ENCODE measurements at places on chromosomes 3 and 15. TPM values are rescaled to one million over a fixed set of nuclear protein-coding genes. Genes with fewer than 3 reads are reported as not detected.

- no peak for DNase-seq
- H3K27ac ChIP-seq: no peak overlapping the region
- H3K36me3 ChIP-seq: no peaks in the 10 kb centered on the region
- no peak overlapping the region for H3K4me3 ChIP-seq
- peaks cover 48% of the 10 kb centered on the region for H3K4me1 ChIP-seq
Observed at GRCh38 chr15:101138913-101139880, 112.7 kb downstream of the CHSY1 start.

GRCh38 chr3:150744041-150744918 is 18.7 kb downstream of the SIAH2 start:
- H3K36me3 ChIP-seq: peaks cover 71% of the 10 kb centered on the region
- no peaks in the 10 kb centered on the region for H3K27me3 ChIP-seq
- DNase-seq: no peak
- no peak overlapping the region for H3K4me3 ChIP-seq

DNA sequence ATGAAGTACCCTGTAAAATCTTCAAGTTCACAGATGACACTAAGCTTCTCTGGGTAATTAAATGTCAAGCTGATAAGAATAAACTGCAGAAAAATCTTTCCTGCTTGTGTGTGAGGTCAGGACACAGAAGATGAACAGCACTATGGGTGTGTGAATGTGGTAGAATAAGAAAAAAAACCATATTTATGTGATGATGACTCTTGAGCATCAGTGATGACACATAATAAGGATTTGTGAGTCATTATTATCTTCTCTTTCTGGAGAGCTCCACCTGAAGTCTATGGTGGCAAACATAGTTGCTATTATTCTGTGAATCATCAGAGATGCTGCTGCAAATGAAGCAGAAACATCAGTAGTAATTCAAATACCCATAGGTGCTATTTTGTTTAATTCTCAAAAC is 422.4 kb downstream of the DIPK2A start:
- H3K27me3 ChIP-seq: no peaks in the 10 kb centered on the region
- no peak overlapping the region for H3K4me3 ChIP-seq
- no peaks in the 10 kb centered on the region for H3K36me3 ChIP-seq
- H3K4me1 ChIP-seq: no peaks in the 10 kb centered on the region
- DNase-seq: no peak
- no peak overlapping the region for H3K27ac ChIP-seq

DNA sequence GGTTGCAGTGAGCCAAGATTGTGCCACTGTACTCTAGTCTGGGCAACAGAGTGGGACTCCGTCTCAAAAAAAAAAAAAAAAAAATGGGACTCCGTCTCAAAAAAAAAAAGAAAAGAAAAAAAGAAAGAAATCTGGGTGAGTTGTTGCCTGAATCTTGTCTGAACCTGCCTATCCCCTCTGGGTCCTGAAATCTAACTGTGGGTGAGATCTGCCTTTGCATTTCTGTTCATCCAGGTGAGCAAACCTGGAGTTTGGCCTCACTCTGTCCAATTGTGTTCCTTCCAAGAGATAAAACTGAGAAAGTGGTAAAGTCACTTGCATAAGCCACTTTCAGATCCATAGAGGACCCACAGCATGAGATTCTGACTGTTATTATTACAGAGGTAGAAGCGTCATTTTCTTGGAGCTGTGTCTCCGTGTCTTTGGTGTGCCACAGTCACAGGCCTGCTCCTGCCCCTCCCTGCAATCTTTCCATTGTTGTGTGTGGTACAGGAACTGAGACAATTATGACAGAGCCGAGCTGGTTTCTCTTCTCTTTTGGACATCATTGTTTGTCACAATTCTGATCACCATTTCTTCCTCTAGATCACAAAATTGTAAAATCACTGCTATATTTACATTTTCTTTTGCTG is 235.9 kb downstream of the LPP start:
- peaks cover 44% of the 10 kb centered on the region for H3K4me1 ChIP-seq
- peaks cover 2% of the 10 kb centered on the region for H3K36me3 ChIP-seq
- peaks cover 1% of the 10 kb centered on the region for H3K27me3 ChIP-seq
- peak overlapping the region; percentile 86 for H3K27ac ChIP-seq

DNA sequence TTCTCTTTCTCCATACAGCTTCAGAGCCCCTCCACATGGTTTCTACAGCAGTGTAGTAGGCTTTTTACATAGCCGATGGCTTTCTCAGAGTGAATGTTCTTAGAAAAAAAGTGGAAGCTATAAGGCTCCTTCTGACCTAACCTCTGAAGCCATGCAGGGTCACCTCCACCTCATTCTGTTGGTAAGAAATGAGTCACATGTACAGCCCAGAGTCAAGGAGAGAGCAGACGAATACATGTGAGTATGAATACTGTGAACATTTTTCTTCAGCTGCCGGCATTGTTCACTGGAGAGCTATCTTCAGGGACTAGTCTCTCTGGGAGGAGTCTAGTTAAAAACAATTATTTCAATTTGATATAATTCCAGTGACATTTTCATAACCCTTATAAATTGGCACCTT is 68.2 kb upstream of the THRB start:
- no peak for DNase-seq
- no peaks in the 10 kb centered on the region for H3K36me3 ChIP-seq
- no peaks in the 10 kb centered on the region for H3K27me3 ChIP-seq
- no peak overlapping the region for H3K4me3 ChIP-seq
- H3K27ac ChIP-seq: no peak overlapping the region

DNA sequence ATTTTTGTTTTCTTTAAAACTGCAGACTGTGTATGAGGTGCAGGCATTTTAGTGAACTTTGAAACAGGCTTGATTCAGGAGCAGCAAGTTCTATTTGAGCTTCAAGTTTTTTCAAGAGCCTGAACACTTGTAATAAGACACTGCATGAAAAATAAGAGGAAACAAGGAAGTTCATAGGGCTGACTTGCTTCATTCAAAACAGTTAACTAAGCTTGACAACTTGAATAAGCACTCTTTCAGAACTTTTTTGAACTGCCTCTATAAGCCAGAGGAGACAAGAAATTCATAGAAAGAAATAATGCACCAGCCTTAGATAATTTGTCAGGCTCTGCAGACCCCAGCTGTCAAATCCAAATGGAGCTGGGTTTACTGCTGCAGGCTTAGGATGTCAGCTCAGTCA is 130.2 kb downstream of the SSR3 start:
- no peaks in the 10 kb centered on the region for H3K36me3 ChIP-seq
- H3K4me3 ChIP-seq: no peak overlapping the region
- H3K27me3 ChIP-seq: peaks cover 2% of the 10 kb centered on the region
- DNase-seq: no peak
- no peak overlapping the region for H3K27ac ChIP-seq

DNA sequence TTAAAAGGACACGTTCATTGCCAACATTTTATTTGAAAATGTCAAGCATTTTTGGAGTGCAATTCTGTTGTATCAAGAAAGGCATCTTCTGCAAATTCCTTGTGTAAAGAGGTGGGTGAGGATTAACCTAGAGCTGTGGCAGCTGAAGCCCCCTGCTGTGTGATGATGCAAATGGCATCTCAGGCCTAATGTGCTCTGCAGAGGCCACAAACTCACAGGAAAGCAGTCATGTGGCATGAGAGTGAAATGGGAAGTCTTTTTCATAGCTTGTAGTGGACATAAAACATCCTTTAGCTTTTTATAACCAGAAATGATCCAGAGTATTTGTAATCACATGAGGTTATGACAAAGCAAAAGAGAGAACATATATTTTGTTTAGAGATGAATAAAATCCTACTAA is 6.4 kb downstream of the CADM2 start:
- no peak overlapping the region for H3K27ac ChIP-seq
- no peak for DNase-seq
- no peaks in the 10 kb centered on the region for H3K36me3 ChIP-seq
- H3K4me1 ChIP-seq: peaks cover under 1% of the 10 kb centered on the region

DNA sequence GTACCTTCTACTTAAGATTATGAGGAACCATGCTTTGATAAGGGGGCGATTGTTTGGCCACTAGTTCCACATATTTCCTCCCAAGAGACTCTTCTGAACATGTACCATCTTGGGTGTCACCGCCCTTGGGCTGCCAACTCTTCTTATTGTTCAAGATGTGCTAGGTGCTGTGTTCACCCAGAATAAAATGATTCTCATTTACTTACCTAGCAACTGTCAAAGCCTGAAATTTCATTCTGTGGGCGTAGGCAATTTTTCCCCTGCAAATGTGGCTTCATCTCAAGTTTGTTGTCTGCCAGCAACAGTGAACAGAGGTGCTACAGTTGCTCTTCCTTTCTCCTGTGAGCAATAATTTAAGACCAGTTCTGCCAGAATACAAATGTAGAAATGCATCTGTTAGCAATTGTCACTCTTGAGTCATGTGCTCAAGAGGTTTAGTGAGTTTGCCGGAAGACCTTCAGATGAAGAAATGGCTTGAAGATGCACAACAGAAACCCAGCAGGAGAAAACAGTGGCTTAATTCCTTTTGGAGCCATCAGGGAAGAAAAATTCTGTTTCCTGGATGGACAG is 41.3 kb upstream of the RARB start:
- H3K4me3 ChIP-seq: no peak overlapping the region
- no peak overlapping the region for H3K27ac ChIP-seq
- H3K36me3 ChIP-seq: no peaks in the 10 kb centered on the region

DNA sequence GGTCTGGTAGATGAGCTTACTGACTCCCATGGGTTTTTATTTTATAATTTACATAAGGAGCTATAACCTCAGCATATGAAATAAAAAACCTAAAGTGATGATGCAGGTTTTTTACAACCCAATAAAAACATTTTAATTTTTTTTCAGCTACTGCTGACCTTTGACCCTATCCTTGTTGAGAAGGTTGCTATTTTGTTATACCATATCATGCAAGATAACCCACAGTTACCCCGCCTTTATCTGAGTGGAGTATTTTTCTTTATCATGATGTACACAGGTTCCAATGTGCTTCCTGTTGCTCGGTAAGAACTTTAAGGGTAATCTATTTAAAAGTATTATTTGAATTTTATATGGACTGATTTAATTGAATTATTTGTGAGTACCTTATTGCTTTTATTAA is 70.8 kb downstream of the DNAJC13 start:
- H3K4me1 ChIP-seq: no peaks in the 10 kb centered on the region
- no peak overlapping the region for H3K4me3 ChIP-seq
- DNase-seq: no peak
- H3K36me3 ChIP-seq: peaks cover 17% of the 10 kb centered on the region
- no peak overlapping the region for H3K27ac ChIP-seq
- H3K27me3 ChIP-seq: no peaks in the 10 kb centered on the region

- DNase-seq: no peak
- no peak overlapping the region for H3K27ac ChIP-seq
- H3K27me3 ChIP-seq: no peaks in the 10 kb centered on the region
- H3K4me1 ChIP-seq: peaks cover 47% of the 10 kb centered on the region
- H3K36me3 ChIP-seq: peaks cover 57% of the 10 kb centered on the region
- no peak overlapping the region for H3K4me3 ChIP-seq
Observed at GRCh38 chr3:9450126-9450525, 52.7 kb downstream of the SETD5 start.

DNA sequence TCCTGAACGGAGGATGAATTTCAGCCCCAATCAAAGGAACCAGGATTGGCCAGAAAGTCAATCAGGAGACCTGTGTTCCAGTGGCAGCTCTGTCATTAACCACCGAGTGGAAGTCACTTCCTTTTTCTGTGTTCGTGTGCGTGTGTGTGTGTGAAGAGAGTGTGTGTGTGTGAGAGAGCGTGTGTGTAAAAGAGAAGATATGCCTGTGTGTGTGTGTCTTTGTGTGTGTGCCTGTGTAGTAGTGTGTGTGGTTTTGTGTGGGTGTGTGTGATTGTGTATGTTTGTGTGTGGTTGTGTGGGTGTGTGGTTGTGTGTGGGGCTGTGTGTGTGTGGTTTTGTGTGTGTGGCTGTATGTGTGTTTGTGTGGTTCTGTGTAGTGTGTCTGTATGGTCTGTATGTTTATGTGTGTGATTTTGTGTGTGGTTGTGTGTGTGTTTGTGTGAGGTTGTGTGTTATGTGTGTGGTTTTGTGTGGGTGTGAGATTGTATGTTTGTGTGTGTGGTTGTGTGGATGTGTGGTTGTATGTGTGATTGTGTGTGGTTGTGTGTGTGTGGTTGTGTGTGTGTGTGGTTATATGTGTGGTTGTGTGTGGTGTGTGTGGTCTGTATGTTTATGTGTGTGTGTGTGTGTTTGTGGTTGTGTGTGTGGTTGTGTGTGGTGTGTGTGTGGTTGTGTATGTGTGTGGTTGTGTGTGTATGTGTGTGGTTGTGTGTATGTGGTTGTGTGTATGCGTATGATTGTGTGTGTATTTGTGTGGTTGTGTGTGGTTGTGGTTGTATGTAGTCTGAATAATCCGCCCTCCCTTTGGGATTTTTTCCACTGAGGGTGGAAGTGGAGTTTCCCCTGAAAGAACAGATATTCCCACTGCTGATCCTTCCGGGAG is 314.4 kb downstream of the SHQ1 start:
- peaks cover 31% of the 10 kb centered on the region for H3K4me1 ChIP-seq
- H3K36me3 ChIP-seq: peaks cover 3% of the 10 kb centered on the region
- H3K4me3 ChIP-seq: no peak overlapping the region
- DNase-seq: no peak

DNA sequence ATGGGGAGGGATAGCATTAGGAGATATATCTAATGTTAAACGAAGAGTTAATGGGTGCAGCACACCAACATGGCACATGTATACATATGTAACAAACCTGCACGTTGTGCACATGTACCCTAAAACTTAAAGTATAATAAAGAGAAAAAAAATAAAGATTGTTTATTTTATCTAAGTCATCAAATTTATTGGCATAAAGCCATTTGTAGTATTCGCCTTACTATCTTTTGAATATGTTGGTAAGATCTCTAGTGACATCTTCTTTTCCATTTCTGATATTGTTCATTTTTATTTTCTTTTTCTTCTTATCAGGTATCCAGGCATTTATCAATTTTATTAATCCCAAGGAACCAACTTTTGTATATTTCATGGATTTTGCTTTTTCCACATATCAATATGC is 5.8 kb upstream of the ABHD5 start:
- H3K36me3 ChIP-seq: peaks cover 2% of the 10 kb centered on the region
- peaks cover 8% of the 10 kb centered on the region for H3K27me3 ChIP-seq
- DNase-seq: no peak
- H3K27ac ChIP-seq: no peak overlapping the region

- DNase-seq: no peak
- peak overlapping the region; percentile 23 for H3K4me3 ChIP-seq
- no peaks in the 10 kb centered on the region for H3K36me3 ChIP-seq
- peaks cover 38% of the 10 kb centered on the region for H3K4me1 ChIP-seq
- no peaks in the 10 kb centered on the region for H3K27me3 ChIP-seq
Observed at GRCh38 chr15:92839696-92840095, 60.4 kb upstream of the CHD2 start.

DNA sequence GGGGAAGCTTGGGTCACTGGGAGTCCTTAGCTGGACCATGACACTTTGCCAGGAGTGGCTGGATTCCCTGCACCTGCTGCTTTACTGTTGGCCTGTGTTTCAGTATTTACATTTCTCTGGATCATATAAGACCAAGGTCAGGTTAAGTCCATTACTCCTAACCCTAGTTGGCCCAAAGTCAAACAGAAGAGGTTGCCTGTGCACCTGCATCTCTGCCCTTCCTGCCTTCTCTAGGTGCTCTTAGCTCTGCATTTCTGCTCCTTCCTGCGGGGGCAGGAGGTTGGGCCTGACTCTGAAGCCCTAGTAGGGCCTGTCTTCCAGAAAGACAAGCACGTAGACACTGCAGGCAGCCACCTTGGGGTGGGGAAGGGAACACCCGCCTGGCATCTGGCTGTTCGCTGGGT is 124.3 kb downstream of the RPLP1 start:
- H3K36me3 ChIP-seq: no peaks in the 10 kb centered on the region
- H3K4me3 ChIP-seq: no peak overlapping the region
- peaks cover 5% of the 10 kb centered on the region for H3K27me3 ChIP-seq
- H3K4me1 ChIP-seq: peaks cover 35% of the 10 kb centered on the region
- DNase-seq: no peak

HEG1 gene
- 45.1 TPM for total RNA-seq

ZNF106 gene
- 63.9 TPM for total RNA-seq

ZCWPW2 gene
- total RNA-seq: not detected

IQCF2 gene
- total RNA-seq: not detected

All from activated T-helper 1 cell treated with anti-CD3 and anti-CD28 coated beads, Interleukin-12 subunit alpha, Interleukin-12 subunit beta, Interleukin-2, Interleukin-4 antibody, amounts not matched to agents 30 ng/mL and 10 ng/mL and 1 ng/mL, durations not matched to agents 14 hours and 24 hours and 36 hours (primary cell).